ENCODE measurements at places on chromosomes 1 and 21.

DNA sequence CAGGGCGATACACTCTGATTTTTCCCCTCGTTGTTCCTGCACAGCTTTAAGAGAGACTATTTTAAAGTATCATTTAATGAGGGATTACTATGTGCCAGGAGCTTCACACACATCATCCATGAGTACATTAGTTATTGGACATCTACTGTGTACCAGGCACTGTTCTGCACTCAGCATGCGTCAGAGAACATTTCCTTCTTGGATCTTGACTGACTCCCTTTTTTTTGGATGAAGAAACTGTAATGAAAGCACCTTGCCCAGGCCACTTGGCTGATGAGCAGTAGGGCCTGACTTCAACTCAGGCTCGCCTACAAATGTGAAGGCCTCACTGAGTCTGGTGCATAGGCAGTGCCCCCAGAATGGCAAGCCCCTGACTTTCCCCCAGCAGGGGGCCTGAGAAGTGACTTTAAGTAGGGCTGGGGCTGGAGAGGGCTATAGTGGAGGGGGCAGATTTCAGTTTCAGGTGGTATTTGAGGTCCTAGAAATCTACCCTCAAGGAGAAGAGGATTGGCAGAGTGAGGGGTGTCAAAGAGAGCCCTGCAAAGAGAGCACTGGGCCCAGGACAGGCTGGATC lies 50.0 kb downstream of the PTPRU start:
- DNase-seq, result no peak

GRCh38 chr1:14138687-14139086 lies 438.7 kb downstream of the PRDM2 start:
- DNase-seq, result no peak

DNA sequence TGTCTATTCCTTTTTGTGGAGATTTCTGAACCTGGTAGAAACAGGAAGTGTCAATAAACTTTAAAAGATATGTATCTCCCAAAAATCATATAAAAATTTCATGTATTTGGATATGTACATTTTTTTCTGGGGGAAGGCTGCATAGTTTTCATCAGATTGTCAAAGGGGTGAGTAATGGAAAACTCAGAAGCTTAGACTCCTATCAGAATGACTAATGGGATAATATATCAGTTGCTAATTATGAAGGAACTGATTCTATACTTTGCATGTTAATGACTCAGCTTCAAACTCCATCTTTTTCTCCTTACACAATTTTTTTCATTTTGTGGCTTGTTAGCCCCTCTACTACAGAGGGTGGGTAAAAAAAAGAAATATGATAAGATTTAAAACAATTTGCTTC lies 55.9 kb downstream of the GON4L start:
- DNase-seq, result no peak

GRCh38 chr1:212691561-212692071 lies 8.0 kb downstream of the BATF3 start:
- DNase-seq, result no peak

DNA sequence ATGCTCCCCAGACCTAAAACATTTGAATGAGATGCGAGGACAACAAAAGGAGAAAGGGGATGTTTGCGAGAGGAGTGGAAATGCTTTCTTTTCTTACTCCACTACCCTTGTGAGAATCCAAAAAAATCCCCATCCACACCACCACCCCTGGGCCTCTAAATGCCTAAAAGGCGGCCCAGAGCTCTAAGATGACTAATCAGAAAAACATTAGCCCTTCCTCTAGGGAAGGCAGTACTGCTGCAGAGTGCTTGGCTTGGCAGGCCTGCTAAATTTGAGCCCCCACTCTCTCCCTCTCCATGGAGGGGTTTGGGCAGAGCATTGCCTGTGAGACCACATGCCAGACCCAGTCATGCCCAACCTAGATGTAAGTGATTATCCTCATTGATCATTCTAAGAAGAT lies 347.9 kb downstream of the USH2A start:
- no peak for DNase-seq

All from NCI-H1436 treated with DMSO at 0.1 percent for 48 hours (cell line).